ENCODE measurements at places on chromosomes 1 and 21. TPM values are rescaled to one million over a fixed set of nuclear protein-coding genes. Genes with fewer than 3 reads are reported as not detected.

The HJV gene
- 174 TPM for total RNA-seq

The SPRR2F gene
- not detected for total RNA-seq

The DNAI4 gene
- total RNA-seq, result 9.2 TPM

The PADI1 gene
- 0.13 TPM for total RNA-seq

The FRRS1 gene
- 4.8 TPM for total RNA-seq

The KIAA0040 gene
- 9.1 TPM for total RNA-seq

The FMO4 gene
- 2.0 TPM for total RNA-seq

The USP33 gene
- total RNA-seq, result 47.2 TPM

The CIART gene
- 2.2 TPM for total RNA-seq

The MTHFR gene
- 31.9 TPM for total RNA-seq

The MTMR11 gene
- 8.1 TPM for total RNA-seq

The TNFRSF9 gene
- total RNA-seq, result 0.13 TPM

The DBT gene
- 8.4 TPM for total RNA-seq

The BCAR3 gene
- total RNA-seq, result 15.3 TPM

Measured in muscle of leg (tissue), 16 donors.